ENCODE measurements at places on chromosomes 7 and 10. TPM values are rescaled to one million over a fixed set of nuclear protein-coding genes. Genes with fewer than 3 reads are reported as not detected.
A peak's percentile ranks its signal among the peaks of the same experiment; 100 is the strongest.

GRCh38 chr10:95798096-95798855, 42.3 kb downstream of the ENTPD1 start:
- H3K27ac ChIP-seq, result no peak overlapping the region
- H3K4me3 ChIP-seq, result no peak overlapping the region
- H3K4me1 ChIP-seq, result no peaks in the 10 kb centered on the region
- no peak for DNase-seq

- DNase-seq, result no peak
- no peaks in the 10 kb centered on the region for H3K36me3 ChIP-seq
- no peak overlapping the region for H3K4me3 ChIP-seq
- H3K4me1 ChIP-seq, result peaks cover 9% of the 10 kb centered on the region
Observed at GRCh38 chr10:126394948-126395347, 6.7 kb upstream of the ADAM12 start.

DNA sequence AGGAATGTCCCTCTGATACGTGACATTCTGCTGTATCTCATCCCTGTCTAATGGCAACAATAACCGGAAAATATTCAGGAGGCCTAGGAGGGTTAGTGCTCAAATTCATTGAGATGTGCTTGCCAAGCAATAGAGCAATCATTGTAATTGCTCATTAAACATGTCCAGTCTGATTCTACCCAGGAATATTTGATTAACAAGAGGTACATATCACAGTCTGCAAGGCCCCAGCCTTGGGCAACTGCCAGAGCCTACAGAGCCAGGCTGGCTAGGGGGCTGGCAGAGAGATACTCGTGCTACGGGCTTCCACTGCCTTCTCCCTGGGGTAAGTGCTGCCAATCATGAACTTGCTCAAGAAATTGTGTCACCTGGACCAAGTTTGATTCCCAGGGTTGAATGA, 99.1 kb downstream of the ALOX5 start:
- no peak overlapping the region for H3K27ac ChIP-seq
- no peak for DNase-seq
- no peak overlapping the region for H3K4me3 ChIP-seq
- H3K27me3 ChIP-seq, result no peaks in the 10 kb centered on the region
- H3K36me3 ChIP-seq, result no peaks in the 10 kb centered on the region
- H3K4me1 ChIP-seq, result peaks cover 2% of the 10 kb centered on the region

DNA sequence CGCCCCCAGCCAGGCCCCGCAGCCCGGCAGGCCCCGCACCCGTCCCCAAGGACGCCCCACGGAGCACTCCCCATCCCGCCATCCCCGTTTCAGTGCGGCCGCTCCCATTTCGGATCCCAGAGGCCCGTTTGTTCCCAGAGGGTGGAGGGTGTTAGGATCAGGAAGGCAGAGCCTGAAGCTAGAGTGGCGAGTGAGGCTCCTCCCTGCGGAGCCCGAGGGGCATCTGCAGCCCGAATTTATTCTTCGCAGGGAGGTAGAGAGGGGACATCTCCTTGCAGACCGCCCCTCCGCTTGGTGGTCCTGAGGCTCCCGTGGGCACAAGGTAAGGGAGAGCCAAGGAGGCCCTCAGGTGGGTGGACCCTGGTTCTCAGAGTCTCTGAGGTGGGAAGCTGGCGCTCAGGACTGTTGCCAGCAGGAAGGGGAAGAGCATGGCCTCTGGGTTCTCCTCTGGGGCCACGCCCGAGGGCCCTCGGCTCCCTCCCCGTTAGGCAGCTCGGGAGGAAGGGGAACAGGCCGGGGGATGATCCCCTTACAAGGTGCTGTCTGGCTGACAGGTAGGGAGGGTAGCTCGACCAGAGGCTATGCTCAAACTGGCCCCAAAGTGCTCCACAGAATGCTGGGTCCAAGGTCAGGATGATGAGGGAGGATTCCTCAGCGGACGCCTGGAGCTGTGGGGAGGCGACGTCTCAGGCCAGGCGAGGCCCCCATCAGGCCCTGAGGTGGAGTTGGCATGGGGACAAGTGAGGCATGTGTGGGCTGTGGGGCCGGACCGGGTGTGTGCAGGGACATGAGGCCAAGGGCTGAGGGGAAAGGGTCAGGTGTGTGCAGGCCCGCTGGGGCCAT, 17.4 kb downstream of the POLL start:
- peaks cover 6% of the 10 kb centered on the region for H3K4me1 ChIP-seq
- peaks cover 38% of the 10 kb centered on the region for H3K27me3 ChIP-seq
- peak overlapping the region; percentile 49 for H3K4me3 ChIP-seq
- DNase-seq, result no peak
- H3K36me3 ChIP-seq, result no peaks in the 10 kb centered on the region

The BAIAP2L1 gene
- 2.2 TPM for total RNA-seq

The TACC2 gene
- 2.9 TPM for total RNA-seq

The PTPRE gene
- total RNA-seq, result 0.56 TPM

Data from IMR-90 (cell line).